ENCODE measurements at places on chromosomes 2 and 18.

GRCh38 chr2:37869771-37870170 lies 55.3 kb upstream of the RMDN2 start:
- no peak for DNase-seq

DNA sequence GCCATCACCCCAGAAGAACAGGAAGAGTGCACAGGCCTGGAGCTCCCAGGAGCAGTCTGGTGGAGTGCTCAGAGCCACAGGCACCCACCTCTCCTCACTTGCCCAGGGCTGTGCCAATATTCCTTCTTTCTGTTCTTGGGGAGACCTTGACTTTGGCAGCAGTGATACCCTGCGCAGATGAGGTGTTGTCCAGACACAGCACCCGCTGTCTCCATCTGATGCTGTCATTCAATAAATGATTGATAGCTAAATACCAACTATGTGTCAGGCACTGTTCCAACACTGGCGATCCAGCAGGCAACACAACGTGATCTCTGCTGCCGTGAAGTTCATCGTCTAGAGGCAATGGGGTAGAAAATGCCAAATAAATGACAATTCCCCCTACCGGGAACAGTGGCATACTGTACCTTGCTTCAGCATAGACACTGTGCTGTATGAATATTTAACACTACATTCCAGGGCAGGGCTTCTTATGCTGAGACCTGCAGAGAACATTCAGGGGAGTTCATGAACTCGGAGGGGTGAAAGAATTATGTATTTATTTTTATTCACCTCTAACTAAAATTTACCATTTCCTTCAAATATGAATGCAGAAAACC lies 320.5 kb upstream of the NCKAP5 start:
- no peak for DNase-seq

DNA sequence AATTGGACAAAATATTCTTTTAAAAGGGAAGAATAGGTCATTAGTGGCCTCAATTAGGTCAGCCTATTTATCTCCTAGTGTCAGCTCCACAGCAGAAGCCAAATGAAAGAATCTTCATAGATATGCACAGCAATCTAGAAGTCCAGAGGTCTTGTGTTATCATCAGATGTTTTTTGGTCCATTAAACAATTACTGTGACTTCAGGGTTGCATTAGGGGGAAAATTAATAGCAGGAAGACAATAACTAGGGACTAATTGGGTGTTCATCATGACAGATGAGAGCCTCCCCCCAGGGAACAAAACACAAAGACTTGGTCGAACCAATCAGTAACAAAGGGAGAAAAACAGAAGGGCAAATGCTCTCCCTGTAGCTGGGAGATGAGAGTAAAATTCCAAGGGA lies 264.7 kb downstream of the PTH2R start:
- no peak for DNase-seq

DNA sequence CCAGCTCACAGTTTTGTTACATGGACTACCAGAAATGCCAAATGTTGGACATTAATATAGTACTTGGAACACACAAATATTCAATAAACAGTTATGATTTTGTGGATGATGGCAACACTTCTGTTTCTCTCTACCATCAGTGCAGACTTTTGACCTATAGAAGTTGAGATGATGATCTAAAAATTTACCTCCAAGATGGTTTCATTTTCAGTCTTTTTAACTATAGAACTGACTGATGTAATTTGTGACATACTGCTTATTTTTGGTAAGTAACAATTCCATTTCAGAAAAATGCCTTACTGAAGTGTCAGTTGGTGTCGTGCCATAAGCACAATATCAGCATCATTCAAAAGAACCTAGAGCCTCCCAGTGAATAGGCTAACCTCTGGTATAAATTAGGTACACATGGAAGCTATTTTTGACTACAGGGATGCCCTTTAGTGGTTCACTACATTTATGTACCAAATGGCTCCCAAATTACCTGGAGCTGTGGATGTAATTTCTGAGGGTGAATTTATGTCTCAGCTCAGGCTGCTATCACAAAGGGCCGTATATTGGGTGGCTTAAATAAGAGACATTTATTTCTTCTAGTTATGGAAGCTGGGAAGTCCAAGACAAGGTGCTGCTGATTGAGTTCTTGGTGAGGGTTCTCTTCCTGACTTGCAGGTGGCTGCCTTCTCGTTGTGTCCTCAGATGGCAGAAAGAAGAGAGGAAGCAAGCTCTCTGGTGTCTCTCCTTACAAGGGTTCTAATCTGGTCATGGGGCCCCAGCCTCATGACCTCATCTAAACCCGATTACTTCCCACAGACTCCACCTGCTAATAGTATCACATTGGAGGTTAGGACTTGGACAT lies 66.5 kb downstream of the ALPK2 start:
- DNase-seq: no peak

DNA sequence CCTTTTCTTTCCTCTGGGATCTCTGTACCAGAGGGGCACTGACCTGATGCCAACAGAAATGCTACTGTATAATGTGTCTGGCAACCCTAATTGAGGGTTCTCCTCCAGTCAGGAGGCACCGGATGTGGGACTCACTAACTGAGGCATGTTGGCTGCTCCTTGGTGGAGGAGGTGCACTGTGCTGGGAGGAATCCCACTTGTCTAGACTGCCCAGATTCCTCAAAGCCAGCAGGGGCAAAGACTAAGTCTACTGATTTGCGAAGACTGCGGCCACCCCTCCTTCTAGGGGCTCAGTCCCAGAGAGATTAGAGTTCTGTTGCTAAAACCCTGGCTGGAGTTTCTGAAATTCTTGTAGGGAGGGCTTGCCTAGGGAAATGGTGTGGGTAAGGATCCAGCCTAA lies 1192.1 kb downstream of the DPP10 start:
- DNase-seq: no peak

GRCh38 chr18:23945416-23946079 lies 69.0 kb upstream of the TTC39C start:
- no peak for DNase-seq

DNA sequence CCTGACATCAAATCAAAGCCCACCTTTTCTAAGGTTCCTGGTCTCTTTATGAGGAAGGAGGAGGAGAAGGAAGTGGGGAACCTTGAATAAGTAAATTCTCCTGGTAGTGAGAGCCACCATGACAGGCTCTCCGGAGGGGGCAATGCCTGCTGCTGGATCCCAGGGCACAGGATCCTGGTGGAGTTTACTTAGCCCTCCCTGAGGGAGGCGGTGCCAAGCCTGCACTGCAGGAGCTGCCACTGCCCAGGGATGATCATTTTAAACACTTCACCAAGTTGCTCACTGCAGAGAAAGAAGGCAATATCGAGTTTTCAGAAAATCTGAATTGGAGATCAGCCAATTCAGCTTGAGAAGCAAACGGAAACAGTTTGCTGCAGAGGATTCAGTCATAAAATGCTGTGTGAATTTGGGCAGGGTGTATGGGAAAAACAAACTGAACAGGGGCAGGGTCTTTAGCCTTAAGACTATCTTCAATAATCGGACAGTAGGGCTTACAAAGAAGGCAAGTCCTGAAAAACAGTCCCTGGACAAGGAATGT lies 200.7 kb downstream of the RAD51AP2 start:
- DNase-seq: no peak

GRCh38 chr2:168008646-168009195 lies 238.7 kb downstream of the STK39 start:
- DNase-seq: no peak

GRCh38 chr2:19772981-19773380 lies 128.8 kb downstream of the TTC32 start:
- no peak for DNase-seq

DNA sequence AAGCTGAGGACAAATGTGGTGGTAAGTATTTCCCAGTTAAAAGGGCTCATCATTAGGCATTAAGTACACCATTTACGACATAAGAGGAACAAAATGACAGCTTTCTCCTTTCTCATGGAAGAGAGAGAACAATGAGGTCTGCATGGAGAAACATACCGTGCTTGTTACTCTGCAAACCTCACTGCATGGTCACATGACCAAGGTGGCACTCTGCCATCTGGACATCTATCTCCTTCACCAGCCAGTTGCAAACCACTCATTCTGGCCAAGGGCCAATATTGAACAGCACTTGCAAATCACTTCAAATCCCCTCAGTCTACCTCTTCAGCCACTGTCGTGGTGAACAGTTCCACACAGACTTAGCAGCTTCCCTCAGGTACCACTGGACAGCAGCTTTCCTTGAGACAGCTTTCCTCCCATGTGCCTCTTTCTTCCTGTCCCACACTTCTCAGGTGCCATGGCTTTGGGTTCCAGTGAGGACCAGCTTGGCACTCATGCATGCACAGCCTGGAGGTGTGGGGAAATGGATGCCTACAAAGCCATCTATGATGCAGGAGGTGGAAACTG lies 29.5 kb upstream of the DPP4 start:
- no peak for DNase-seq

DNA sequence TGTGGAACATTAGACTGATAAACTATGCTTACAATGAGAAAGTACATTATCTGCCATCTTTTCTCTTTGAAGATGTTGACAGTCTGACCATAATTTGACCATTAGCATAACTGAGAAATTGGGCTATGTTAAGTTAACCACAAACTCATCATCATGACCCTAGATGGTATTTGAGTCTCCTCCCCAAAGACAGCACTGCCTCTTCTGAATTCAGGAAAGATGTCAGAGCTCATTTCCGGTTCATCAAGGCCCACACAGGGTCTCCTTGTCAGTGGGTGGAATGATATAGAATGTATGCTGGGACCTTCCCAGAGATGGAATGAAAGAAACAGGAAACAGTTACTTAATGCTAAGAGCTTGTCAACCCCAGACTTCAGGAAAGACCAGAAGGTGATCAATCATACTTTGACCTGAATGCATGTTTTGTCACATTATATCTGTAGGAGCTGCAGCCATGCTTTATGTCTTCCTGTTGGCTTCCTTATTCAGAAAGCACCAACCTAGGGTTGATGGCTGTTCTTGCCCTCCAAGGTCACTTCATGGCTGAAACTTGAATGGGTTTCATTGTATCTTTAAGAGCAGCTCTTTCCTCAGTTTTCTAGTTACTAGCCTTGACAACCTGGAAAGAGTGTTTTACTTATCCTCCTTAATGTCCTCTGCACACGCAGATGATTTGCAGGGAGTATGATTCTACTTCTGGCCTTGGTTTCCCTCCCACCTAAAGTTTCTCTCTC lies 99.1 kb upstream of the NEUROD1 start:
- DNase-seq: no peak

DNA sequence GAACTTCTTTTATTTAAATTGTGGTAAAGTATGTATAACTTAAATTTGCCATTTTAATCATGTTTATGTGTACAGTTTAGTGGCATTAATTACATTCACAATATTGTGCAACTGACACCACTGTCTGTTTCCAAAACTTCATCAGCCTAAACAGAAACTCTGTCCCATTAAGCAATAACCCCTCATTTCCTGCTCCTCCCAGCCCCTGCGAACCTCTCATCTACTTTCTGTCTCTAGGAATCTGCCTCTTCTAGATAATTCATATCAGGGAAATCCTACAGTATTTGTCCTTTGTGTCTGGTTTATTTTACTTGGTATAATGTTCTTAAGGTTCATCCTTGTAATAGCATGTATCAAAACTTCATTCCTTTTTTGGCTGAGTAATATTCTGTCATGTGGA lies 75.1 kb downstream of the BOLA3 start:
- no peak for DNase-seq

GRCh38 chr2:66445925-66446871 lies 11.3 kb downstream of the MEIS1 start:
- no peak for DNase-seq

DNA sequence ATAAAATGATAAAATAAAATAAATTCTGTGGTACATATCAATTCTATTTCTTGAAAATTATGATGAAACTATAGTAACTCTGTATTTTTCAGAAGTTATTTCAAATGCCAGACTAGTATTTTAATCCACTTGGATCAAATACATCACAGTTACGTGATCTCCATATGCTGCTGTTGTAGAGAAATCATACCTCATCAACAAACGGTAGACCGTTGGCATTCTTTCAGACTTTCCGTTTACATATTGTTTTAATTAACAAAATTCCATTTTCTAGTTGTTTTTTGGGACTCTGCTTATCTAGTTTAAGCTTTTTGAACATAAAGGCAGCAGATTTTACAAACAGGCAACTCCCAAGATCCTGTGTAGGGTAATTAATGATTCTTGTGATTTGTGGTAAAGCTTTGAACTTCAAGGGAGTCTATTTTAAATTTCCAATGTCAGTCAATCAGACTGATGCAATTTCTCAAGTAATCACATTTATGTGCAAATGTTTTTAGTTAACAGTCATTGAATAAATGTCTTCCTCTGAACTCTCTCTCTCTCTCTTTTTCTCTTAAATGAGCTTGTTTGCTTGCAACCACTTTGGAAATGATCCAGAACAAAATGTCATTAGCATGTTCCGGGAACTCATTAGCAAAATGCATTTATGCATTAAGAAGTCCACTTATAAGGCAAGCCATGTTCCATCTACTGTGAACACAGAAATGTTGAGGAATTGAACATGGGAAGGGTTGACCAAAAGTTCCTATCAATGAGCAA lies 31.8 kb downstream of the NYAP2 start:
- DNase-seq: no peak

DNA sequence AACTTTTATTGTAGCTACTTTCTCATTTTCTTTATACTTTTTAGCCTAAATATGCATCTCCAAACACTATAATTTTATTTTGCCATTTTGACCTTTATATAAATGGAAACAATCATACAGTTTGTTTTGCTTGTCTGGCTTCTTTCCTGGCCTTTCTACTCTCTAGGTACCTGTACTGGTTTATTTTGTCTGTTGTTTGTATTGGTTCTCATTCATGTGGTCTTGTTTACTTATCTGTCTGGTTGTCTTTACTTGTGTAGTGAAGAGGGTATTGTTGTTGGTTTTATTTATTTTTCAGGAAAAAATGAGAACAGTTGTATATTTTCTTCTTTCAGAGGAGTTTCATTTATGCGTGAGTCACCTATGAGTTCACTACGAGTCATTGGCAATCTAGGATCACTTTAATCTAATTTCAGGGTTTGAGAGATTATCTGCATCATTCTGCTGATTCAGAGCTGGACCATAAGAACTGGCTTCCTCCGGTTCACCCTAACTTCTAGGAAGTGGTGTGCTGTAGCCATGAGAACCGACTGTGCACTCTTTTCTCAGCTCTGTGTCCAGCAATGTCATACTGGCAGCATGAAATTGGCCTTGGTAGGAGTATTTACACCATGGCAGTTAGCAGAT lies 33.1 kb upstream of the HDAC4 start:
- DNase-seq: no peak

DNA sequence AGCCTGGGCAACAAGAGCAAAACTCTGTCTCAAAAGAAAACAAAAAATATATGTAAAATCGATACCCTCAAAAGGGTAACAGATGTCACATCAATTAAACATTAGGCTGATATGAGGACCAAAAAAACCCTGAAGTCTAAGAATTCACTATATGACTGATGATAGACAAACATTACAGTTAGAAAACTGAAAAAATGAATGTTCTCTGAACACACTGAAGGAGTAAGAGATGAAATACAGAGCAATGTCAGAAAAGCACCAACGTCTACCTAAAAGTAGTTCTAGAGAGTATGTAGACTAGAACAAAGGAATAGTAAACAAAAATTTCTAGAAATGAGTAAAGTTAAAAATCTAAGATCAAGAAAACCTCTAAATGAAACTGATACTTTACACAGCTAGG lies 81.9 kb downstream of the SLC66A3 start:
- no peak for DNase-seq
